ENCODE measurements at places on chromosomes 5 and 9.

DNA sequence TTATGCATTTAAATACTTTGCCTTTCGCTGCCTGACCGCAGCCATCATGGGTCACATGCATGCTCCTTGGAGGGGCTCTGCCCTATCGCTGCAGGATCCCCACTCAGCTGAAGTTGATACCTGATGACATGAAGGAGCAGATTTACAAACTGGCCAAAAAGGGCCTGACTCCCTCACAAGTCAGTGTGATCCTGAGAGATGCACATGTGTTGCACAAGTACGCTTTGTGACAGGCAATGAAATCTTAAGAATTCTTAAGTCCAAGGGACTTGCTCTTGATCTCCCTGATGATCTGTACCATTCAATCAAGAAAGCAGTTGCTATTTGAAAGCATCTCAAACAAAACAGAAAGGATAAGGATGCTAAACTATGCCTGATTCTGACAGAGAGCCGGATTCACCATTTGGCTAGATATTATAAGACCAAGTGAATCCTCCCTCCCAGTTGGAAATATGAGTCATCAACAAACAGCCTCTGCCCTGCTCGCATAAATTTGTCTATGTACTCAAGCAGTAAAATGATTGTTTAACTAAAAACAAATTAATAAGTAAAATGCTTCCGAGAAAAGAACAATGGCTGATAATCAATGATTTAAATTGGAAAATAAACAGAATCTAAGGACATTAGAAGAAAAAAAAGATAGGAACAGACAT, 41.6 kb upstream of the PPP2CA start:
- peak; percentile 41 for DNase-seq

- DNase-seq = no peak
These were observed 209.6 kb upstream of the TNC start for GRCh38 chr9:115327436-115328122.

- DNase-seq = no peak
These were observed 548.8 kb downstream of the EFNA5 start for GRCh38 chr5:107121793-107122519.

GRCh38 chr9:97985058-97985861, 2.1 kb downstream of the ANP32B start:
- peak; percentile 49 for DNase-seq

DNA sequence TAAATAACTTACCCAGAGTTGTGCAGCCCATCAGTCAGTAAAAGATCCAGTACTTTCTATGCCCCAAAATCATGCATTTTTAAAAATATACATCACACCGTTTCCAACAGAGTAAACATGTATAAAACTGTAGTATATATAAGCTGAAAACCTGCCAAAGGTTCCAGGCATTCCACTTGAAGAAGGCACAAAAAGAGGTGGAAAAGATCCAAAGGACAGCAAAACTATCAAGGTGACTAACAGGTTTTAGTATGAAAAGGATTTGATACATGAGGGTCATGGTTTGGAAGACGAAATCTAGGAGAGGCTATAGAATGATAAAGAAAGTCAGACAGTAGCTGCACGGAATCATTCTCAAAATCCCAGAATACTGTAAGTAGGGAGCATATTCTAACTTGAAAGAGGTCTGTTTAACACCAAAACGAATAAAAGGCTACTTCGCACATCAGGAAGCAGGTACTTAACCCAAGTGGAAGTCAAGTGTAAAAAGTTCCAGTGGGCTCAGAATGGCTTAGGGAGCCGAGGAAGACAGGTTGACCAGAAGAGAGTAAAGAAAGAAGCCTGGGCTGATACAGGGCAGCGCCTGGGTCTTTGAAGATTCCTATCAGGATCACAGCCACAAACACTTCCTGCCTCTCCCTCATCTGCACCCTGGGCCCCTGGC, 207.2 kb downstream of the ADAMTS12 start:
- DNase-seq = no peak

DNA sequence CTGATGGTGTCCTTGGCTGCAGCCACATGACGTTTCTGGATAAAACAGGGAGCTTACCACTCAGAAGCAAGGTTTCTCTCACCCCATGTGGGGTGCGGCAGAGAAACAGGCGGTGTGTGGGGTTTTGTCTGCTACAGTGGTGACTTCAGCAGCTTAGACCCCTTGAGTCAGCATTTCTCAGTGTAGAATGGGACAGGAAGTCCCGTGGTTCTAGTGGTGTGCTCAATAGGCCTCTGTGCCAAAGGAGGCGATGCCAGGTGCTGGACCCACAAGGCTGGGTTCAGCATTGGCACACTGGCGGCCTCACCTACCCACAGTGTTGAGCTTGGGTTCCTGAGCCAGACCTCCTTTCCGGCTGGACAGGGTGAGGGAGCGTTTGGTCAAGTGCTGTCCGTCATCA, 125.2 kb upstream of the SMIM23 start:
- DNase-seq = no peak

DNA sequence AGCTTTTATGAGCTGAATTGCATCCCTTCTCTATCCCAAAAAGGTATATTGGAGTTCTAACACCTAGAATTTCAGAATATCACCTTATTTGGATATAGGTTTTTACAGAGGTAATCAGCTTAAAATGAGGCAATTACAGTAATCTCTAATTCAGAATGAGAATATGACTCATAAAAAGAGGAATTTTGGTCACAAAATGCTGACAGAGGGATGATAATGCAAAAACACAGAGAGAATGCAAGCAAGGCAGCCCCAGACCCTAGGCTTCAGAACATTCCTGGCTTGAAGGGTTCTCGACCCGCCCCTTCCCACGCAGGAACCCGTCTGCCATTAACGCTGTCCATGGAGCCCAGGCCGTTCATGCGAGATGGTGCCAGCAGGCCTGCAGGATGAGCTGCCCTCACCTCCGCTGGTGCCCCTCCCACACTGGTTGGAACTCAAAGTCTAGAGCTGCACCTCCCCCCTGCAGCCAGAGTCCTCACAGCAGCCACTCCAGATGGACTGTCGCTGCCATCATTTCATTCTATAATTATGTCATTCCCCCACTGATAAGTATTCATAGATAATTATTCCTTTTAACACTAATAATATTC, 1173.4 kb upstream of the ACO1 start:
- DNase-seq = no peak

- no peak for DNase-seq
These were observed 51.7 kb downstream of the PSMB7 start for GRCh38 chr9:124363326-124364096.

GRCh38 chr5:83724001-83724400, 3.3 kb upstream of the HAPLN1 start:
- no peak for DNase-seq
